ENCODE measurements at places on chromosomes 2 and 18. TPM values are rescaled to one million over a fixed set of nuclear protein-coding genes. Genes with fewer than 3 reads are reported as not detected.

GRCh38 chr2:215606219-215606618, 170.4 kb upstream of the FN1 start:
- H3K4me1 ChIP-seq: no peaks in the 10 kb centered on the region
- H3K36me3 ChIP-seq: no peaks in the 10 kb centered on the region
- H3K27ac ChIP-seq: no peak overlapping the region
- DNase-seq: no peak
- H3K4me3 ChIP-seq: no peak overlapping the region

DNA sequence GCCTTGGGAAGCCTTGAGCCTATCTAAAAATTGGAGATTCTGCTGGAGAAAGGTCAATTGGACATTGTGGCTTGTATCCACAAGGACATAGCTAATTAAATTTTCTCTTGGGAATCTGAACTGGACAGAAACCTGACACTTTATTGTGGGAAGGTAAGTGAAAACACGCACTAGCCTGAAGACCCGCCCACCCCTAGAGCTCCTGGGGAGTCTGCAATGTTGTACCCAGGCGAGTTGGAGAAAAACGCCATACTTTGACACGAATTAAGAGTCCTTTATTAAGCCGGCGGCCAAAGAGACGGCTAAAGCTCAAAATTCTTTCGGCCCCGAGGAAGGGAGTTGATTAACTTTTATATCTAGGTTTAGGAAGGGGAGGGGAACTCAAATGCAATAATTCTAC, 1.2 kb upstream of the ZNF892 start:
- no peak overlapping the region for H3K27ac ChIP-seq
- peaks cover 6% of the 10 kb centered on the region for H3K4me1 ChIP-seq
- DNase-seq: no peak
- H3K36me3 ChIP-seq: peaks cover 4% of the 10 kb centered on the region

GRCh38 chr18:74507927-74508326, 11.8 kb downstream of the CNDP2 start:
- peaks cover 21% of the 10 kb centered on the region for H3K4me1 ChIP-seq
- DNase-seq: no peak
- peaks cover 21% of the 10 kb centered on the region for H3K36me3 ChIP-seq

SGO2 gene
- 1.2 TPM for total RNA-seq

FEV gene
- total RNA-seq: not detected

TDRD15 gene
- 0.13 TPM for total RNA-seq

DNA sequence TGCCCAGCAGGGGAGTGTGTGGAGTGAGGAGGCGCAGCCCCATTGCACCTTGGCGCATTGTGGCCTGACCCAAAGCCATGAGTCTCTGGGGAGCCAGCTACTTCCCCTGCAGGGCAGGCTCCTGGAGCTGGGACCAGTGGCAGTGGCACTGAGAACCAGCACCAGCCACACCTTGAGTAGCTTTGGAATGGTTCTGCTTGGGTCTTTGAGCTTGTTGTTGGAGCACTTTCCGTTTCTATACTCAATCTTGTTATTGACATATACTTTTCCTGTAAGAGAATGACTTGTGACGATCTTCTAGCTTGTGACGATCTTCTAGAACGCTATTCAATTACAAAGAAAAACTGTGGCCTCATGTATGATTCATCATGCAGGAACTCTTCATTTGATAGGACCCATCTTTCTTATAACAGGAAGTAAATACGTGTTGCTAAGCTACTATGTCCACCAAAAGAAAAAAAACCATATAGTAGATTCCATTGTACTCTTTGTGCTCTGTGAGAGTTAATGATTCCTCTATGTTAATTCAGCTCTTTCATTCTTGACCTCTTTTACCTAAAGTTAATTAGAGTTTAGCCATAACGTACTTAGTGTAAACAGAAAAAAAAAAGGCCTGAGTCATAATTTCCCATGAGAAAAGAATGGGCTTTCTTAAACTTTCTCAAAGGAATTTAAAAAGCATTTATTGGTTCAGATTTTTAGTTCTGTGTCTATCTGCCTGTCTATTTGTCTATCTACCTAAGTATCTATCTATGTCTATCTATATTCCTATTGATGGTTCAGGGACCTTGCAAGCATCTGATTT, 113.1 kb downstream of the GATA6 start:
- H3K4me3 ChIP-seq: no peak overlapping the region
- no peak overlapping the region for H3K27ac ChIP-seq
- DNase-seq: no peak
- H3K27me3 ChIP-seq: no peaks in the 10 kb centered on the region
- no peaks in the 10 kb centered on the region for H3K4me1 ChIP-seq

KCTD18 gene
- total RNA-seq: 19.2 TPM

GRCh38 chr2:230505162-230505561, 89.2 kb downstream of the SP100 start:
- DNase-seq: no peak
- peaks cover 2% of the 10 kb centered on the region for H3K4me1 ChIP-seq

TRIM43 gene
- not detected for total RNA-seq

DNA sequence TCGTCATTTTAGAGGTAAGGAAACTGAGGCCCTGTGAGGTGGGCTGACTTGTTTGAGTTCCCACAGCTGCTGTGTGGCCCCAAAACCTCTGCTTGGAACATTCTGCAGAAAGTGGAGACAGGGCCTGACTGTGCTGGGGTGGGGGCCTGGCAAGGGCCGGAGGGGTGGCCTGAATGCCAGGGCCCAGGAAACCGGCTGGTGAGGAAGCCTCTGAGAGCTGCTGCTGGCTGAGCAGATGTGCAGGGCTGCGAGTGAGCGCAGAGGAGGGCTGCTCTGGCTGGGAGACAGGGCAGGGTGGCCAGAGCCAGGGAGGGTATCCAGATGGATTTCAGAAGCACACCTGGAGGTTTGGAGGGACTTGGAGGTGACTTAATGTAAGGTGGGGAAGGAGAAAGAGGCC, 29.9 kb upstream of the INHBB start:
- H3K27ac ChIP-seq: no peak overlapping the region
- peaks cover 11% of the 10 kb centered on the region for H3K4me1 ChIP-seq

DNA sequence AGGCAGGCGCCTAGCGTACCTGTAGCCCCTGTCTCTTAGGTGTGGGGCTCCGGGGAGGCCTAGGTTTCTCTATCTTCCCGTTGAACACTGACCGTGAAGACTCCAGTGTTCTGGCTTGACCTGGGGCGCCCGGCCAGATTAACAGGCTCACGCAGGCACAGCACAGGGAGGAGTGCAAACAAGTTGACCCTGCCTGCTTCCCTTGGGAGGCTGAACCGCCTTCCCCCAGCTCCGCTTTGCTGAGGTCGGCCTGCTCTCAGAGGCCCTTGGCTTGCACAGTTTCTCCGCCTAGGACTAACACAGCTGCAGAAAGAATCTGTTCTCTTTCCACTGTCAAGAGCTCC, 567 bp downstream of the PCYOX1 start:
- peak overlapping the region; percentile 59 for H3K27ac ChIP-seq
- H3K4me1 ChIP-seq: peaks cover 19% of the 10 kb centered on the region
- DNase-seq: no peak
- H3K36me3 ChIP-seq: no peaks in the 10 kb centered on the region
- H3K27me3 ChIP-seq: no peaks in the 10 kb centered on the region
- H3K4me3 ChIP-seq: peak overlapping the region; percentile 89

DNA sequence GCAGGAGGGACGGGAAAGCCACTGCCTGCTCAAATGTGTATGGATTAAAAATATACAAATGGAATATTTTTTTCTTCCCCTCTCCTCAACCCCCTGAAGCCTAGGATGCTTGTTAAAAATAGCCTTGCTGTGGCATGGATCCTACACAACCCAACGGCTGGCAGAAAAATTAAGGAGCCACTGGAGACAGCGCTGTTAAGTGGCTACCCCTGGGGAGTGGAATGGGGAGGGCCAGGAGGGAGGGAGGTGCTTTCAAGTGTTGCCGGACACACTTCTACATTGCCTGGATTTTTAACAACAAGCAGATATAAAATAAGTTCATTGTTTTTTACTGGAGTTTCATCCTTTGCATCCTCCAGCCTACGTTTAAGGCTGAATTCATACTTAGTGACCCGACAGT, 66.6 kb downstream of the ZBTB7C start:
- peaks cover 28% of the 10 kb centered on the region for H3K27me3 ChIP-seq
- H3K36me3 ChIP-seq: no peaks in the 10 kb centered on the region
- no peak overlapping the region for H3K27ac ChIP-seq
- DNase-seq: no peak

ORMDL1 gene
- 145 TPM for total RNA-seq

DNA sequence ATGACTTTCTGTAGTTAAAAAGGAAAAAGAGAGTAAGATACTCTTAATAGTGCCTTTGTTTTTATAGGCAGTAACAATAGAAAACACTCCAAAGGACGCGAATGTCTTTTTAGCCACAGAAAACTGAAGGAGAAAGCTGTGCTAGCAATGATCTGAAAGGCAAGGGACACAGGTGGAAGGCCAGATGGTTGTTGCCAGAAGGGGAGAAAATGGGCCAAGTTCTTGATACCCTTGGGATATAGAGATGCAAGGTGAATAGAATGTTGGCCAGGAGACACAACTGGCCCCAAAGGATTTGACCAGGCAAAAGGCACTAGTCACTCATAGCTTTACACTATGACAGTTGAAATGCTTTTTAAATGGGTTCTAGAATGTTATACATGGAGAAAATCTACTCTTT, 180.0 kb downstream of the NRXN1 start:
- H3K4me1 ChIP-seq: no peaks in the 10 kb centered on the region
- H3K4me3 ChIP-seq: no peak overlapping the region
- no peak overlapping the region for H3K27ac ChIP-seq
- no peaks in the 10 kb centered on the region for H3K27me3 ChIP-seq
- no peak for DNase-seq
- H3K36me3 ChIP-seq: no peaks in the 10 kb centered on the region

GRCh38 chr2:140641163-140641562, 1489.7 kb downstream of the LRP1B start:
- H3K4me1 ChIP-seq: no peaks in the 10 kb centered on the region
- DNase-seq: no peak
- no peak overlapping the region for H3K27ac ChIP-seq
- no peak overlapping the region for H3K4me3 ChIP-seq
- H3K36me3 ChIP-seq: no peaks in the 10 kb centered on the region

- peaks cover 5% of the 10 kb centered on the region for H3K4me1 ChIP-seq
- H3K4me3 ChIP-seq: no peak overlapping the region
These were observed 192.7 kb upstream of the TANK start for GRCh38 chr2:160967523-160967922.

- peaks cover 29% of the 10 kb centered on the region for H3K27me3 ChIP-seq
- H3K36me3 ChIP-seq: no peaks in the 10 kb centered on the region
- no peaks in the 10 kb centered on the region for H3K4me1 ChIP-seq
These were observed 141.8 kb downstream of the ACKR3 start for GRCh38 chr2:236711440-236711839.

DNA sequence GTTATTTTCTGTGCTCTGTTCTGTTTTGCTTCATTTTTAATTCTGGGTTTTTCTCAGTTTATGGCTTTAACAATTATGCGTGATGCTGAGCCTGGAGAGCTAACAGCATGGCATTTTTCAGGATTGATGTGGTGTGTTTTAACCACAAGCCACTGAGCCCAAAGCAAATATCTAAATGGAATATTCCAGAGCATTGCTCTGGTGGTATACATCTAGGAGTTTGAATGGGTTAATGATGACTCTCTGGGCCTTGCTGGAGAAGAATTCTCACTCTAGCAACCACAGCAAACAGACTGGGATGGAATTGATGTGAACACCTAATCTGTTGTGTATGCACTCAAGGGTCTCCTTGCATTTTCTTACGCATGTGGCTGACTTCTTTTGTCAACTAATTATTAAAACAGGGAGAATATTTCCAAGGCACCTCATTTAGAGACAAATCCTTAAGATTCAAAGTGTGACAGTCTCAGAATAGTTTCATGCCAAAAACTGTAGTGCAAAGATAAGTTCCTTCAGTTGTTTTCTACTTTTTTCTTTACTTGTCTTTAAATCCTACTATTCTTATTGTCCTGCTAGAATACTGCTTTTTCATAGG, 164.0 kb downstream of the DTNA start:
- no peak for DNase-seq
- H3K27ac ChIP-seq: no peak overlapping the region
- no peaks in the 10 kb centered on the region for H3K36me3 ChIP-seq
- H3K4me3 ChIP-seq: no peak overlapping the region

ST6GAL2 gene
- 0.34 TPM for total RNA-seq

All from T-helper 17 cell (primary cell).